ENCODE measurements at places on chromosomes 13 and 19. TPM values are rescaled to one million over a fixed set of nuclear protein-coding genes. Genes with fewer than 3 reads are reported as not detected.

GRCh38 chr13:29991343-29991742 lies 140.9 kb upstream of the UBL3 start:
- no peak for DNase-seq

DNA sequence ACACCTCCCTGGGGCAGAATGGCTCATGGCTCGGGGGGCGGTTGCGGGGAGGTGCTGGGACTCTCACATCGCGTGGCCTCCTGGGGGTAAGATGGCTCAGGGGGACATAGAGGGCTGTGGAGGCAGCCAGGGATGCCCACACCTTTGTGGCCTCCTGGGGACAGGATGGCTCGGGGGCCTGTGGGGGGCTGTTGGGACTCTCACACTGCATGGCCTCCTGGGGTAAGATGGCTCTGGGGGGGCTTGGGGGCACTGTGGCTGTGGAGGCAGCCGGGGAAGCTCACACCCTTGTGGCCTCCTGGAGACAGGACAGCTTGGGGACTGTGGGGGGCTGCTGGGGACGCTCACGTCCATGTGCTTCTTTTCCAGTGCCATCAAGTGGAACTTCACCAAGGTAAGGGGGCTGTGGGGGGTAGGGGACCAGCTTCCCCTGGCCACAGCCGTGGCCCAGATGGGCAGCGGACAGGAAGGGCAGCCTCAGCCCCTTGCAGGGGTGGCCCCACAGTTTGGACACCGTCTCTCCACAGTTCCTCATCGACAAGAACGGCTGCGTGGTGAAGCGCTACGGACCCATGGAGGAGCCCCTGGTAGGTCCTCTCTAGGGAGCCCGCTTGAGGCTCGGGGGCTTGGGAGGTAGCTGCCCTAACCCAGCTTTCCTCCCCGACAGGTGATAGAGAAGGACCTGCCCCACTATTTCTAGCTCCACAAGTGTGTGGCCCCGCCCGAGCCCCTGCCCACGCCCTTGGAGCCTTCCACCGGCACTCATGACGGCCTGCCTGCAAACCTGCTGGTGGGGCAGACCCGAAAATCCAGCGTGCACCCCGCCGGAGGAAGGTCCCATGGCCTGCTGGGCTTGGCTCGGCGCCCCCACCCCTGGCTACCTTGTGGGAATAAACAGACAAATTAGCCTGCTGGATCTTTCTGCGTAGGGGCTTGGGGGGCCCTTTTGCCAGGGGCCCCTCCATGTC lies 2.4 kb downstream of the GPX4 start:
- no peak for DNase-seq

GRCh38 chr13:21240586-21240985 lies 64.1 kb downstream of the MRPL57 start:
- DNase-seq = no peak

GRCh38 chr19:45767881-45768654 lies 984 bp downstream of the SIX5 start:
- peak; percentile 30 for DNase-seq

GRCh38 chr19:34145741-34146202 lies 26.5 kb upstream of the LSM14A start:
- DNase-seq = peak; percentile 70

- DNase-seq = no peak
These were observed 36.3 kb downstream of the EFNB2 start for GRCh38 chr13:106499113-106499512.

GRCh38 chr19:31110336-31110735 lies 238.9 kb downstream of the TSHZ3 start:
- no peak for DNase-seq

DNA sequence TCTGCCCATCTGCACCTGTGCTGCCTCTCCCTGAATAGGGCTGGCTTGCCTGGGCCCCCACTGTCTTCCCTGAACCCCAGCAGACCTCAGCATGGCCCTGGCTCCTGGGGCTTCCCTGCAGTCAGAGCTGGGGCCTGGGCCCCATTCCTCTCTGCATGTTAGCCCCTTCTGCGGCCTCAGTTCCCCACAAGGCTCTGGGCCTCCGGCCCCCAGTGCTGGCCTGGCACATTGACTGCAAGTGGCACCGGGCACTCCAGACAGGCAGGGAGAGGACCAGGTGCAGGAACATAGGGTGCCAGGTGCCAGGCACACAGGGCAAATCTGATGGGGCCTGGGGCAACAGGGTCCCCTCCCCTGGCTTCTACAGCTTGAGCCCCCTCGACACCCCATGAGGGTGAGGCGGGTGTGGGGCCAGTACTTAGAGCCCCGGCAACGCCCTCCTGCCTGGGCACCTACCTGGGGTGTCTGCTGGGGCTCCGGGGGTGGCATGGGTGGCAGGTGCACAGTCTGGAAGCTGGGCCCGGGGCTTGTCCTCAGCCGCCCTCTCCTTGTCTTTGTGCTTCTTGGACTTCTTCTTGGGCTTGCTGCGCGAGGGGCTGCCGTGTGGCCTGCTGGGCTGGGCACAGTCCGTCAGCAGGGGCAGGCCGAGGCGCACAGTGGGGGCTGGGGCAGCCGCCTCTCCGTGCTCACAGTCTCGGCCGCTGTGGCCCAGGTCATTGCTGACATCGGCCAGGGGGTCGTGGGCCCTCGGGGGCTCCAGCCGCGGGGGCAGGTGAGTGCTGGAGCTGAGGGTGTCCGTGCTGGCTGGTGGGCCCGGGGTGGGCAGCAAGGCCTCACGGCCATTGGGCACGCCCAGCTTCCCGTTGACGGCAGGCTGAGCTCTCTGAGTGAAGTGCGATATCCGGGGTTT lies 12.3 kb upstream of the ISYNA1 start:
- DNase-seq = no peak

DNA sequence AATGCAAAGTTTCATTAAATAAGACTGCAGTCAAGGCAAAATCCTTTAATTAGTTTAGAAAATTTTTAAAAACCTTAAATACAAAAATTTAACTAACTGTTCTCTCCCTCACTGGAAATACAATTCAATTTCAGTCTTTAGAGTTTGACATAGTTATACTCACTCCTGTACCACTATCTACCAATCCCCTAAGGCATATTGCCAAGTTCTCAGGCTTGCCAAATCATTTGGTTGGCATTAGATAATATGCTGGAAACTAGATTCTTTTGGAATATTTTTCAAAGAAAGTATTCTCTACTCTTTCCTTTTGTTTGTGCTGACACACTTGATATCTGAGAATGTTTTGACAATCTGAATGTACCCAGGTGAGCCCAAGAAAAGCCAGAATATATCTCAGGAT lies 77.2 kb downstream of the TSC22D1 start:
- DNase-seq = peak; percentile 10

GRCh38 chr13:29846475-29847256 lies 3.8 kb downstream of the UBL3 start:
- DNase-seq = no peak

DNA sequence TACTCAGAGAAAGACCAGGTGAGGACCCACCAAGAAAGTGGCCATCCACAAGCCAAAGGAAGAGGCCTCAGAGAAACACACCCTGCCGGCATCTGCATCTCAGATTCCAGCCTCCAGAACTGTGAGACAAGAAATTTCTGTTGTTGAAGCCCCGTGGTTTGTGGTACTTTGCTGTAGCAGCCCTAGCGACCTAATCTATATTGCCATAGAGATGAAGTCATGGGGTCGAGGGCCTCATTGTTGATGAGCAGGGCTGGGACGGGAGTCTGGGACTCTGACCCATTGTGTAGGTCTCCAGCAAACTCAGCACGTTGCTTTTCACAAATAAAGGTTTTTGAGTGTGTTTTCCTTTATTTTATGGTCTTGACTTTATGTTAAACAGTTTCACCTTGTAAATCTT lies 174.9 kb downstream of the TNFSF13B start:
- DNase-seq = no peak

GRCh38 chr19:48859711-48860572 lies 8.5 kb downstream of the PLEKHA4 start:
- DNase-seq = no peak

DNA sequence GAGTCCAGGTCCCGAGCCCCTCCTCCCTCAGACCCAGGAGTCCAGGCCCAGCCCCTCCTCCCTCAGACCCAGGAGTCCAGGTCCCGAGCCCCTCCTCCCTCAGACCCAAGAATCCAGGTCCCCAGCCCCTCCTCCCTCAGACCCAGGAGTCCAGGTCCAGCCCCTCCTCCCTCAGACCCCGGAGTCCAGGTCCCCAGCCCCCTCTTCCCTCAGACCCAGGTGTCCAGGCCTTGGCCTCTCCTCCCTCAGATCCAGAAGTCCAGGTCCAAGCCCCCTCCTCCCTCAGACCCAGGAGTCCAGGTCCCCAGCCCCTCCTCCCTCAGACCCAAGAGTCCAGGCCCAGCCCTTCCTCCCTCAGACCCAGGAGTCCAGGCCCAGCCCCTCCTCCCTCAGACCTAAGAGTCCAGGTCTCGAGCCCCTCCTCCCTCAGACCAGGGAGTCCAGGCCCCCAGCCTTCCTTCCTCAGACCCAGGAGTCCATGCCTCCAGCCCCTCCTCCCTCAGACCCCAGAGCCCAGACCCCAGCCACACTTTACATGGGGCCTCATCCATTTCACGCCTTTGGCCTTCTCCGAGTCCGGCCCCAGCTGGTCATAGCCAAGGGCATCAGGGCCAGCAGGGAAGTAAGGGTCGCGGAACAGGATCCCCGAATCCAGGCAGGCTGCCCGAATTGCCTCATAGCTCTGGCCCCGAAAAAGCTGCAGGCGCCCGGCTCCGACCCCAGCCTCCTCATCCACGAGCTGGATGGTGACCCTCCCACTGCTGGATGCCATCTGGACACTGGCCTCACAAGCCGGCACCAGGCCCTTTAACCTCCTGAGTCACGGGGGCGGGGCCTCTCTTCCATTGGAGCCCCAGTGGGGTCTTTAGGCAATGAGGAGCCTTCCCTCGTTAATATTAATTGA lies 628 bp downstream of the CAPN12 start:
- DNase-seq = no peak

GRCh38 chr13:108525827-108526226 lies 103.6 kb upstream of the MYO16 start:
- no peak for DNase-seq

SIGLECL1 gene
- not detected for total RNA-seq

IZUMO4 gene
- 4.4 TPM for total RNA-seq

OR4F17 gene
- total RNA-seq = not detected

CABP5 gene
- total RNA-seq = not detected

MTMR6 gene
- 23.8 TPM for total RNA-seq

SCGB2B2 gene
- 1.6 TPM for total RNA-seq
